ENCODE measurements at places on chromosomes 5 and 9. TPM values are rescaled to one million over a fixed set of nuclear protein-coding genes. Genes with fewer than 3 reads are reported as not detected.

Gene ECSCR
- total RNA-seq = not detected

GRCh38 chr5:122101636-122102285 is 23.7 kb upstream of the LOX start:
- DNase-seq = peak; percentile 57

DNA sequence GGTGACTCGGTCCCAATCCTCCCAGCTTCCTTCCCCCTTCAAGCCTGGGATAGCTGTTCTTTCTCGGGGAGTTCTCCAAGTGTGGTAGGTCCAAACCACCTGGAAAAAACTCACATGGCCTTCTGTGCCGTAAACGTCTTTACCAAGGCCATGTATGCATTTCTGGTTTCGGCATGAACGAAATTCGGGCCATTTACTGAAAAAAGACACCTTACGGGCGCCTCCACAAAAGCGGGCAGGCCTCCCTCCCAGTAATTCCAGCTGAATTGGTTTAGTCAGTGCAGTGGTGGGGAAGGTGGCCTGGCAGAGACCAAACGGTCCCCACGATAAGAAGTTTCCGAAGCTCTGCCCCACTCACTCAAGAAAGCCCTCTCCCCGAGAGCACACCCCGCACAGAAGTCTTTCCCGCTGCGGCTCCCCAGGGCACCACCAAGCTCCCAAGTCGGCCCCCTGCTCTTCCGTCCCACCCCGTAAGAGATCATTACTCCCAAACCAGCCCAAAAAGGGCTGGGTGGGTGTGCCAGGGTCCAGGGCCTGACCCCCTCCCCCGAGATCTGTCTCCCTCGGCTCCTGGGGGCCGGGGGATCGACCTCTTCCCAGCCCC is 86.3 kb upstream of the MELK start:
- peak; percentile 31 for DNase-seq

DNA sequence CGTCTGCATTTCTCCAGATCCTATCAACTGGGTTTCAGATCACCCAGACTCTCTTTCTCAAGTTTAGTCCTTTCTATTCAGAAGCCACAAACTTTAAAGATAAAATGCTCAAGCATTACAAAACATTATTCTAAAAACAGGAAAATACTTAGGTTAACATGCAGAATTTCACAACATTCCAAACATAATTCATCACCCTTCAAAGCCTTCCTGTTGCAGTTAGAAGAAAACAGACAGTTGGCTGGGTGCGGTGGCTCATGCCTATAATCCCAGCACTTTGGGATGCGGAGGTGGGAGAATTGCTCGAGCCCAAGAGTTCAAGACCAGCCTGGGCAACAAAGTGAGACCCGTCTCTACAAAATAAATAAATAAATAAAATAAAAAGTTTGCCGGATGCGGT is 7.7 kb upstream of the OCLN start:
- DNase-seq = no peak

Gene NR4A3
- total RNA-seq = not detected

DNA sequence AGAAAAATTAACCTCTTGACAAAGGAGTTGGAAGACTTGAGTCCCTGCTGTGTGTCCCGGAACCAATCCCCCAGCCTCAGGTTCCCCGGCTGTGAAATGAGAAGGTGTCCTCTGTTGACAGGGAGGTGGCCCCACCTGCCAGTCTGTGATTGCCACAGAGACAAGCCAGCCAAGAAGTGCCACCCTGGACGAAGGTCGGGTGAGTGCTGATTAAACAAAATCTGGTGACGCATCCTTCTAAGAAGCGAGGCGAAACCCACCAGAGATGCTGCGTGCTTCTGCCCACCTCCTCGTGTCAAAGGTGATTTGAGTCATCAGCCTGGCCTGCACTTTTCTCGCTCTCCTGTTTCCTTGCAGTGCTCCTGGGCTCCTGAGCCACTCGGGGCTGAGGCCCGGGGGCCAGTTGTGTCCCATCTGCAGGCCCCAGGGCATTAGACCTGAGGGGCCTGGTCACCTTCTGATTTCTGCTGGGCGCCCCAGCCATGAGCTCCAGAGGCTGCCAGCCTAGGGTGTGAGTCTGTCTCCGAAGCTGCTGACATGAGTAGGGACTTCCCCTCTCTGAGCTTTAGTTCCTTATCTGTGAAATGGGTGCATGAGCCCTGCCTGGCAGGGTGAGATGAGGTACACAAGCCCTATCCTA is 28.7 kb downstream of the NEK6 start:
- no peak for DNase-seq

DNA sequence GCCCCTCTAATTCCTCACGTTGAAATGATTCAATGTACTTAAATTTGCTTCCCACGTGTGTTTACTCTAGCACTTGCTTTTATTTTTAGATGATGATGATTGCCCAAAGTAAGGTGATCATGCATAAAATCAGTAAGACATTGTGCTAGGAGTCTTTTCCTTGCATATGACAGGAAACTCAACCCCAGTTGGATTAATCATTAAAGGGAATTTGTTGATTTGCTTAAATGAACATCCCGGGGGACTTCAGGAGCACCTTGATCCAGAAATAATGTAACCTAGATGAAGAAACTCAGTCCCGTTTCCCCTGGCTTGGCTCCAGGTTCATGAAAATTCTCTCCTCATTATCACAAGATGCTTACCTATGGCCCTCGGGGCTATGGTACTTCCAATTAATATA is 106.1 kb upstream of the STC2 start:
- DNase-seq = no peak

- no peak for DNase-seq
Measured at GRCh38 chr5:132394667-132395259, 25.3 kb downstream of the SLC22A5 start.

All from bronchial epithelial cell (primary cell).